ENCODE measurements at places on chromosomes 16 and 17.
A peak's percentile ranks its signal among the peaks of the same experiment; 100 is the strongest.

DNA sequence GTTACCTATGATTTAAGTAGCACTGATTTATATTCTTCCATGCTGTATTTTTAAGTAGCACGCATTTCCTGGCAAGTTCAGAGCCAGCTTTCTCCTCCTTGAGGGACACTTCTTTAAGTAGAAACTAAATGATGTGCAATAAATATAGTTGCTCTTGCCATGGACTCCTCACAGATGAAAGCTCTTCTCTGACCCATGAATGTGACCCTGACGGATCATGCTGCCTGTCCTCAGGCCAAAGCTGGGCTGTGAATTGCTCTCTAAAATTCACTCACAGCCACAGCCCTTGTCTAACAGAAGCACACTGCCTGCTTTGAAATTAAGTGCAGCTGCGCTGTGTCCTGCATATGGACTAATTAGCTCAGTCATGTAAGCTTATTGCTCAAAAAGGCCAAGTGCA lies 438.8 kb downstream of the PMP22 start:
- no peak for DNase-seq

GRCh38 chr17:50909765-50910605 lies 43.8 kb upstream of the TOB1 start:
- DNase-seq = peak; percentile 77

GRCh38 chr16:25875956-25876598 lies 184.3 kb downstream of the HS3ST4 start:
- no peak for DNase-seq

GRCh38 chr17:2682176-2682938 lies 29.2 kb downstream of the CLUH start:
- no peak for DNase-seq

DNA sequence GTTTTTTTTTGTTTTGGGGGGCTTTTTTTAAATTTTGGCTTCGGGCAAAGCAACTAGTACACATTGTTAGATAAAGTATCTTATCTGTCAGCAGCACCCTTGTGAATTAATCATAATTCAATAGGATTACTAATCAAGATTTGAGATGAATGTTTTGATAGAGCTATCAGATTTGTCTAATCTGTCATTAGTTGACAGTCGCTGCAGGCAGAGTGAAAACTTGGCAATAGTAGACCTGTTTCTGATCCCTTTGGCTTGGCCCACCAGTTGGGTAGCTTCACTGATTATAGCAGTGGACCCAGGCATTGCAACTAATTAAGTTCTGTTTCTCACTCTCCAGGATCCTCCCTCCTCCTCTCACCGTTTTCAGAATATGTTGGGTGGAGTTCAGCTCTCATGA lies 258.6 kb downstream of the IRX3 start:
- DNase-seq = no peak

Data from stimulated activated naive CD8-positive, alpha-beta T cell treated with anti-CD3 and anti-CD28 coated beads, Interleukin-15, amount 100 ng/mL, for 72 hours (primary cell).